IPS DF 19.7 (cell line): ENCODE measurements at places on chromosomes 6 and 20.

- DNase-seq: no peak
These were observed 204.5 kb downstream of the UBE3D start for GRCh38 chr6:82861121-82861520.

GRCh38 chr6:34912715-34913464 is 23.8 kb downstream of the ANKS1A start:
- DNase-seq: no peak

GRCh38 chr6:5286780-5287179 is 25.5 kb downstream of the FARS2 start:
- no peak for DNase-seq

- no peak for DNase-seq
These were observed 136.1 kb downstream of the PDSS2 start for GRCh38 chr6:107323133-107323785.

GRCh38 chr6:117601811-117602150 is 530 bp downstream of the GOPC start:
- no peak for DNase-seq

- DNase-seq: no peak
These were observed 6.6 kb upstream of the SRSF6 start for GRCh38 chr20:43450841-43451799.
